ENCODE measurements at places on chromosomes 3 and 15.

GRCh38 chr3:142574665-142575064 lies 3.9 kb downstream of the ATR start:
- no peak for DNase-seq

GRCh38 chr3:42667523-42668412 lies 14.3 kb downstream of the ZBTB47 start:
- no peak for DNase-seq

GRCh38 chr3:45104715-45105711 lies 41.2 kb downstream of the CDCP1 start:
- no peak for DNase-seq

GRCh38 chr15:39685999-39686613 lies 96.5 kb downstream of the FSIP1 start:
- no peak for DNase-seq
